ENCODE measurements at places on chromosomes 16 and 17.

GRCh38 chr16:80804526-80805383 lies at the start of gene CDYL2:
Gene CDYL2 (minus strand): TSS chr16:80804598. CDS start chr16:80804173, 425 bp downstream.
- no peak for DNase-seq

DNA sequence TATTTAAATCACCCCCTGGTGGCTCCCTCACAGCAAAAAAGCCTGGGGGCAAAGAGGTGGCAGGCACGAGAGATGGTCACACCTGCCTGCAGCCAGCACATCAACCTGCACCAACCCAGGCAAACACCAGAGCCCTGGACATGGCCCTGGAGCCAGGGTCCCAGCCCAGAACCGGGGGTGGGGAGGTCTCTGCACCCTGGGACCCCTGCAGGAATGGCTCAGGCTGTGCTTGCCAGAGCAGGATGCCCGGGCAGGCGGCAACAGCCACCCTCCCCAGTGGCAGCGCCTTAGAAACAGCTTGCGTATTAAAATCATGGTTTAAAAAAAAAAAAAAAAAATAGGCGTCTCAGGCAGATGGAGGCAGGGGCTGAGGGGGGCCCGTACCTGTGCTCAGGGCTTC lies 16.2 kb downstream of the MYBBP1A start:
- no peak for DNase-seq

DNA sequence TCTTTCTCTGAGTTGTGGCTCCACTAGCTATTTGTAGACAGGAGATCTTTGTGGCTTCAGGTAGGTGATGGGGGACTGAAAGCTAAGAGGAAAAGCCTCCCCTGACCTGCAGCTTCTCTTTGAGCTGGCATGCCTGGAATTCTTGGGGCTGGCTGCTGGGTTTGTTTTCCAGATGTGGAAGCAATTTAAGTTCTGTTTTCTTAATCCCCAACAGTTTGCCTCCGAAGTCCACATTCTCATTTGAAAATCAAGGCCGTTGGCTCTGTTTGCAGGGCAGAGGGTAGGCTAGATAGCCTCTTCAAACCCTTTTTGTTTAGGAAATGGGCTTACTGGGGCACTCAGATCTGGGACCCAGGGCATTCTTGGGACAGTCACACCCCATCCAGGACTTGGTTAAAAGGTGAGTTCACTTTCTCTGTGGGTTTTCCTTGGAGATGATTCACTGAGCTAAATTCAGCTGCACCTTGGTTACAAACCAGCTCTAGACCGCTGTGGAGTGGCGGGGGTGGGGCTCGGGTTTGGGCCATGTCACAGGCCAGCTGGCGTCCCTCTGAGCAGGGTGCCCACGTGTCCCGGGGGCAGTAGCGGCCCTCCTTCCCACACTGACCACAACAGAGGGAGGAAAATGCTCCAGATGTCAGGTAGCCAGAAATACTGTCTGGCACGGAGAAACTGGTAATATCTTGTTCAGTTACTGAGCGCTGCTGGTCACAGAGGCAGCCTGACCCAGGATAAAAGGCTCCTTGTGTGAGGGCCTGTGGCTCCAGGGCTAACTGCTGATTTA lies 108.5 kb downstream of the RAB11FIP4 start:
- no peak for DNase-seq

DNA sequence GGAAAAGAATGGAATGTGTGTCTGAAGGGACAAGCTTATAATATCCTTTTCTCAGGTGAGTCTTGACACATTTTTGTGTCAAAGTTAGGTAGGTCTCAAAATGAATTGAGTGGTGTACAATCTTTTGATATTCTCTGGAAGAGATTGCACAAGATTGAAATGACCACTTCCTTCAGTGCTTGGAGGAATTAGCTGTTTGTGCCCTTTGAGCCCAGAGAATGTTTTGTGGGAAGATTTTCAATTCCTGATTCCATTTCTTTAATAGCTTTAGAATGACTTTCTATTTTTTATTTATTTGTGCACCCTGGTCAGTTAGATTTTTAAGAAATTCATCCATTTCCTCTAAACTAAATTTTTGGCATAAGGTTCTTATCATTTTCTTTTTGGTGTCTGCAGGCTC lies 1.6 kb upstream of the CCL13 start:
- no peak for DNase-seq

GRCh38 chr16:11393366-11393765 lies 48.1 kb downstream of the RMI2 start:
- no peak for DNase-seq

GRCh38 chr17:2609091-2609490 lies 15.6 kb downstream of the PAFAH1B1 start:
- DNase-seq: no peak

DNA sequence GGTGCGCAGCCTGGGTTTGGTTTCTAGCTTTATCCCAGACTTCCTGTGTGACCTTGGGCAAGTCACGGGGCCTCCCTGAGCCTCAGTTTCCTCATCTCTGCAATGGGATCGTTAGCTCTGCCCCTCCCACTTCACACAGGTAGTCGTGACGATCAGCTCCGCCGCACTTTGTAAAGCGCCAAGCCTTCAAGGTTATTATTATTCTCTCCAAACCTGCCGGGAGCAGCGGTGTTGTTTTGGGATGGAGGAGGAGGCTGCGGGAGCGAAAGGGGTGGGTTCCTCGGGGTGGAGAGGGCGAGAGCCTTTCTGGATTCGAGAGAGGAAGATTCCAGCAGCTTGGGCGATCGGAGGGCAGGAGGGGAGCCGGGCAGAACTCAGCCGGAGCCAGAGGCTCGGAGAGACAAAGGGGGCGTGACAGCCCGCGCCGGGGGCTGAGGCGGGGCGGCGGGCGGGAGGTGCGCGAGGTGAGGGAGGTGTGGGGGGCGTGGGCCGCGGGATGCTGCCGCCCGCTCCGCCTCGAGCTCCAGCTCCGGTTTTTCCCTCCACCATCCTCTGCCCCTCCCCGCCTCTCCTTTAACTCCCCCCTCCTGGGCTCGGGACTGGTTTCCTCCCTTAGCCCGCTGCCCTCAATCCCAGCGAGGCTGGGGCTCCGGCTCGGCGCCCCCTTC lies at the start of gene EFNB3:
Gene EFNB3, plus strand, starts transcription at position 602 of the 668 bp plus-strand sequence. CDS start 397 bp downstream, outside the sequence.
- no peak for DNase-seq

GRCh38 chr16:53378138-53378537 lies 56.1 kb upstream of the RBL2 start:
- DNase-seq: no peak

- DNase-seq: no peak
Measured at GRCh38 chr16:14015948-14016347, 55.2 kb upstream of the MRTFB start.

DNA sequence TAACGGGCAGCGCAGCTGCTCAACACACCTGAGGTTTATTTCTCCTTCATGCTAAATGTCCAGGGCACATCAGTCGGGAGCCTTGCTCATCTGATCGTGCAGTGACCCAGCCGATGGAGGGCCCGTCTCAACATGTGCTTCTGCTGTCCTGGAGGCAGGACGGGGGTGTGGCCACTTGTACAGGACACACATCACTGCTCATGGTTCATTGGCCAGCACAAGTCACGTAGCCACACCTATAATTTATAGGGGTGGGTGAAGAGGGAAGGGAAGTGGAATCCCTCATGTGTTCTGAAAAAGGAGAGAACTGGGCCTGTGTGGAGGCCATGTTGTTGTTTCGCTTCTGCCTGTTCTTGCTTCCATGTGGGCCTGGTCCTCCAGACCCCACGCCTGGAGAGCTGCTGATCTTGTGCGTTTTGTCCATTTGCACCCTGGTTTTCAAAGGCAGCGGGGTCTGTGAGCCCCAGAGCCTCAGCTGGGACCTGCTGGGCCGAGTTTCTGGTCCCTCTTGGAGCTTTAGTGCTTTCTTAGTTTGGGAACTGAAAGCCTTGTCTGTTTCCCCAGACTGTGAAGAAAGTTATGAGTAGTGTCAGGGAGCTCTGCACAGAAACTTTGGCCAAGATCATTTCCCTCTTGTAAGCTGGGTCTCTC lies 60.5 kb downstream of the CMIP start:
- DNase-seq: no peak

GRCh38 chr17:7437950-7438614 lies 1.2 kb upstream of the FGF11 start:
- DNase-seq: no peak

GRCh38 chr17:76410328-76410965 lies 26.0 kb downstream of the SPHK1 start:
- DNase-seq: no peak

DNA sequence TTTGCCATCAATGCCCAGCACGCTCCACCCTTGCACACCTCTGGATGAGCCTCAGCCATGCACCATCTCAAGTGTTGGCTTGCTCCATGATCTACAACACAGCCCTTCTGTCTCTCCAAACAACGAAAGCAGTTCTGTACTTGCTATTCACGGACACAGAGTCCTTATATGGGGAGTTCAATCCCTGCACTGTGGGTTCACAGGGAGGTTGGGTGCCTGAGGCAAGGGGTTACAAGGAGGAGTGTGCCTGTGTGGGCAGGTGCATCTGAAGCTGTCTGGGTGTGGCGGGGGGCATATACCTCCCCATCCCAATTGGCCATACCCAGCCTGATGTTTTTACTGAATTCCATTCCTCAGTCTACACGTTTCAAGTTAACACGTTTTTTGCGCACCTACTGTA lies 5.6 kb downstream of the RUNDC3A start:
- no peak for DNase-seq

DNA sequence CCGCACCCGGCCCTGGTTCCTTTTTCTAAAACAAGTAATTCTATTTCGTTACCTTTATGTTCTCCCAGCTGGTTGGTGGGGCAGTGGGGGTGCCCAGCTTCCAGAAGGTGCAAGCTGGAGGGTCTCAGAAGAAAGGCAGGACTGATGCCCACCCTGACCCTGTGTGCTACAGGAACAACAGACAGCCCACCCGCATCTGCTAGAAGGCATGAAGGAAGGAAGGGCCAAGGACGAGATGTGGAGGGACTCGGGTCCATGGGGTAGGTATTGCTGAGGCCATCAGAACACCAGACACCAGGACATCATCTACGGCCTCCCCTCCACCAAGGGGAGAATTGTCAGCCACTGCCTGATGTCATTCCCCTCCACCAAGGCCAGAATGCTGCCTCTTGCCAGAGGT lies 6.4 kb upstream of the CYTH1 start:
- DNase-seq: no peak

DNA sequence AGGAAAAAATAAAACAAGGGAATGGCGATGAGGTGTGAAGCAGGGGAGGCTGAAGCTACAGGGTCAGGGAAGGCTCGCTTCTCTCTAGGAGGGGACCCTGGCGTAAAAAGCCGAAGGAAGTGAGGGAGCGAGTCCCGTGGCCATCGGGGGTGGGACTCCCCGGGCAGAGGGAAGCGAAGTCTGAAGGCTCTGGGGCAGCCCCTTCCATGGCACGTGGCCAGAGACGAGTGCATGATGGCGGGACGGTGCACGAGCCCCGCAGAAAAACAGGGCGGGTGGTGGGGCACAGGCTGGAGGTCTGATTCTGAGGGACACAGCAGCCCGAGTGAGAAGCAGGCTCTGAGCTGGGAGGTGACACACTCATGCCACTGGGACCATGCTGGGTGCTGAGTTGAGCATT lies 21.1 kb upstream of the NCBP3 start:
- no peak for DNase-seq

GRCh38 chr17:233473-233941 lies 52.1 kb upstream of the DOC2B start:
- DNase-seq: no peak

DNA sequence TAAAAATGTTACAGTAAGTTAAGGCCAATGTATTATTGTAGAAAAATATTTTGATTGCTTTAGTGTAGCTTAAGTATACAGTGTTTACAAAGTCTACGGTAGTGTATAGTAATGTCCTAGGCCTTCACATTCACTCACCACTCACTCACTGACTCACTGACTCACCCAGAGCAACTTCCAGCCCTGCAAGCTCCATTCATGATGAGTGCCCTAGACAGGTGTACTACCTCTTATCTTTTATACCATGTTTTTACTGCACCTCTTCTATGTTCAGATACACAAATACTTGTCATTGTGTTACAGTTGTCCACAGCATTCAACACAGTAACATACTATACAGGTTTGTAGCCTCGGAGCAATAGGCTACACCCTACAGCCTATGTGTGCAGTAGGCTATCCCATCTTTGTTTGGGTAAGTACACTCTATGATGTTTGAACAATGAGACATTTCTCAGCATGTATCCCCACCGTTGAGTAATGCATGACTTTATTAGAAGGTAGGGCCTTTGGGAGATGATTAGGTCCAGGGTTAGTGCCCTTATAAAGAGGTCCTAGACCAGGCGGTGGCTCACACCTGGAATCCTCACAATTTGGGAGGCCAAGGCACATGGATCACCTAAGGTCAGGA lies 117.8 kb downstream of the SLC39A11 start:
- no peak for DNase-seq

GRCh38 chr17:1512351-1512750 lies 4.1 kb downstream of the INPP5K start:
- no peak for DNase-seq

DNA sequence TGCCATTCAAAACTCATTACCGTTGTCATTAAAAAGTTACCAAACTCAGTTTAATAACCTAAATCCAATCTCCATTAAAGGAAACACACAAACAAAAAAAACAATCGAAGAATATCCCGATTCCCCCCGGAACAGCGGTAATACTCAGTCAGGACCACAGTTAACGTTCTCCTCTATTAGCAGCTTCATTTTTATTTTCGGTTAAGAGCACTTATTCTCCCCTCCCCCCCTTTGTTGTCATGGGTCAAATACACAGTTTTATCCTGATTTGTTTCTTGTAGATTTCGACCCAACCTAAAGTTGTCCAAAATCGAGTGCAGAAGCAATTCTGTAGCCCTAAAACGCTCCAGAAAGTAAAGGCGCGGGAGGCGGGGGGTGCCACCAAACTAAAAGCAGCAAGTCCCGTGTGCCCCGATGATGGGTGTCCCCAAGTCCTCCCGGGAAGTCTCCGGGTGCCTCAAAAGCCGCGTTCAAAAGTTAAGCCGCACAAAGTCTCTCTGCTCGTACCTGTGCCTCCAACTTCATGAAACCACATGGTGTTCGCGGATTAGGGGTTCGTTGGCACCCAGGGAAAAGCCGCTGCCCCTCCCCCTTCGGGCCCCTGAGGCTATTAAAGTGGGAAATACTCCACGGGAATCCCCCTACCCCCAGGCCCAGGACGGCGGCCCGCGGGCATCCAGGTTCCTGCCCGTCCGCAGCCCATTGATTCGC lies 996 bp downstream of the SUMO2 start:
- DNase-seq: peak; percentile 17

DNA sequence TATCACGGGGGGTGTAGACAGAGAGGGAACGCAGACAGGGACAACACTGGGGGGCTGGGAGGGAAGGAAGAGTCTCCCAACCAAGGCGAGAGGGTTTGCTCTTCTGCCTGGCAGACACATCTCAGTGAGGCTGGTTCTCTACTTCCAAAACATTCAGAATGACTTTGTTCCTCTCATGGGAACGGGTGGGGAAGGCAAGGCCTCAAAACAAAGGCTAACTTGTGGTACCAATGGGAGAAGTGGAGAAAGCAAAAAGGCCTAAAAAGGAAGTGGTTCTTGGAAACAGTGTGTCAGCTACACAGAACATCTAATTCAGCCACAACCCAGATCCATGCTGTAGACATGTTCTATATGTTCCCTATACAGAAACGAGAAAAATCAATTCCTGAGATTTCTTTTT lies 7.5 kb downstream of the FLOT2 start:
- no peak for DNase-seq

- DNase-seq: no peak
Measured at GRCh38 chr16:162271-162991, 3.3 kb upstream of the HBM start.

Measured in activated CD8-positive, alpha-beta memory T cell treated with anti-CD3 and anti-CD28 coated beads for 1 hour (primary cell).